ENCODE measurements at places on chromosomes 1 and 21.

DNA sequence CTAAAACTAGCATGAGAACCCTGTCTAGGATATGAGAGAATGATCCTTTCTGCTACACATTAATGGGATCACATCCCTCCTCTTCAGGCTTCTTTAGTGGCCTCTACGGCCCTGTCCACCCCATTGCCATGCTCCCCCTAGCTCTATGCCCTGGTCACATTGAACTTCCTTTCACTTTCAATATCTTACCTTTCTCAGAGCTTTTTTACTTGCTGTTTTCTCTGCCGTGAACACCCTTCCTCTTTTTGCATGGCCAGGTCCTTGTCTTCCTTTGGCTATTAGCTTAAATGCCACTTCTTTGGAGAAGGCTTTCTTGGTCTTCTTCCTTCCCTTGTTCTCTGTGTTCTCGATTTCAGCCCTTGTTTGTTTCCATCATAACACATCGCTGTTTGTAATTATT, 97.4 kb downstream of the GIPC2 start:
- DNase-seq, result no peak

DNA sequence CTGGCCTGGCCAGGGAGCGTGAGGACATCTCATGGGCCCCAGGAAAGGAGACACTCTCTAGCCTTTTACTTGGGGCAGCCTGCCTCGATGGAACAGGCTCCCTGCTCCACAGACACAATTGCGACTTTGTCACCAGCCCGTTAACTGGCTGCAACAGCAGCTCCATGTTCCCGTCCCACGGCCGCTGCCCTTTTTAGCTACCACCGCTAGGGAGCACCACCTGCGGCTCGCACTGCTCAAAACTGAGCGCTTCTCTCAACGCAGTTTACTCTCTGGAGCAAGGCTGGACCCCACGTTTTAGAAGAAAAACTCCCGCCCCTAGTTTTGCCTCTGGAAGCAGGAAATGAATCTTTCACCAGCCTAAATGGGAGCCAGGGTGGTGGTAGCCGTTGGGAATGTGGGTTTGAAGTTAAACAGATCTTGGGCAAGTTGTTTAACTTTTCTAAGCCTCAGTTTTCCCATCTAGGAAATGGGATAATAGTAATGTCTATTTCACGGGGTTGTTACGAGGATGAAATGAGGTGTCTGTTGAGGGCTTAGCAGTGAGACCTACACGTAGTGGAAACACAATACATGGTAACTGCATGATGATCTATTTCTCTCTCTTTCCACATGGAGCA, 3.5 kb upstream of the LRRC38 start:
- peak; percentile 3 for DNase-seq

- no peak for DNase-seq
These were observed 37.9 kb upstream of the AHCTF1 start for GRCh38 chr1:246969621-246970020.

DNA sequence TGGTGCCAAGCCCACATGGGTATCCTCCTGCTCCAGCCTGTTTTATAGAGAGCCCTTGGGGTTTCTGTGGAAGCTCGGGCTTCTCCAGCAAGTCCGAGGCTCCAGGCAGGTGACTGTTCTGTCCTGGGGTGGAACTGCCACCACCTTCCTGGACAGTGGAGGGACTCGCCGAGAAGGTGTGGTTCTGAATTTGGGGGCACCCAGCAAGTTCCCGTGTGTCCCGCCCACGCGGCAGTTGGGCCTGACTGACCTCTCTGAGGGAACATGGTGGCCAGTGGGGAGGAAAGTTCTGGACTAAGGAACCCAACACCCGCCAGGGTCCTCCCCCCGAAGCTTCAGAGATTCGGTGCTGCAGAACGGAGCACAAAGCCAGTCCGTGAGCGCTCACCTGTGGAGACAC, 158.1 kb upstream of the C1orf174 start:
- no peak for DNase-seq

GRCh38 chr1:5526385-5526750, 465.9 kb downstream of the NPHP4 start:
- no peak for DNase-seq

DNA sequence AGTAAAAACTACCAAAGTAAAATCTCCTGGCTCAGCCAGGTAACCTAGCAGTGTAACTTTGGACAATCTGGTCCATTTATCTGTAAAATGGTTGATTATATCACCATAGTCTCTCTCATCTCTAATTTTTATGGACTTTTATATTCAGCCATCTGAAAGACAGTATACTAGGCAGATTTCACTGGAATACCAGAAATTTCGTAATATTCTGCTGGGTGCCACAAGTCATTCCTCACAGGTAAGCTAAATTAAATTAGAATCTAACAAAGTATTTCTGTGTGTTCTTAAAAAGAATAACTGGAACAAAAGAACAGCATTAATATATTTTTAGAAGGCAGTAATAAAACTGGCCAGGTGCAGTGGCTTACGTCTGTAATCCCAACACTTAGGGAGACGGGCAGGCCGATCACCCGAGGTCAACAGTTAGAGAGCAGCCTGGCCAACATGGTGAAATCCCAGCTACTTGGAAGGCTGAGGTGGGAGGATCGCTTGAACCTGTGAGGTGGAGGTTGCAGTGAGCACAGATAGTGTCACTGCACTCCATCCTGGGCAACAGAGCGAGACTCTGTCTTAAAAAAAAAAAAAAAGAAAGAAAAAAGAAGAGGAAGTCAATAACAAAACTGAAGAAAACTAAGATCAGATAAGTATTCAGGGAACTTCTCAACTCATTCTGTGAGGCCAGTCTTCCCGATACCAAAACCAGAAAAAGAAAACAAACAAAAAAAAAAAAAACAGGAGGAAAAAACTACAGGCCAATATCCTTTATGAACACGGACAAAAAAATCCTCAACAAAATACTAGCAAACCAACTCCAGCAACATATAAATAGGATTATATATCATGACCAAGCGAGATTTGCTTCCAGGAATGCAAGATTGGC, 35.9 kb downstream of the PIK3R3 start:
- no peak for DNase-seq

DNA sequence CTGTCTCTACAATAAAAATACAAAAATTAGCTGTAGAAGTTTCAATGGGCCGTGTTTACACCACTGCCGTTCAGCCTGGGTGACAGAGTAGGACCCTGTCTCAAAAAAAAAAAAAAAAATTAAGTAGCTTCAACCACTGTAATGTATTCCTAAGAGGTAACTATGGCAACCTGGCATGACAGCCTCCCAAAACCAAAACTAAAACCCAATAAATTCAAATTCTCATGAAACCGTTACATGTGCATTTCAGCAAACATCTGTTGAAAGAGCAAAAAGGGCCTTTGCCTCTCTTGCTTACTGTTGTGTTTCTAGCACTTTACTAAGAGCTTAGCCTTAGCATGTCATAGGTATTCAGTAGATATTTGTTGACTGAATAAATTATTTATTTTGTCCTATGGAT, 33.5 kb downstream of the ODR4 start:
- no peak for DNase-seq

DNA sequence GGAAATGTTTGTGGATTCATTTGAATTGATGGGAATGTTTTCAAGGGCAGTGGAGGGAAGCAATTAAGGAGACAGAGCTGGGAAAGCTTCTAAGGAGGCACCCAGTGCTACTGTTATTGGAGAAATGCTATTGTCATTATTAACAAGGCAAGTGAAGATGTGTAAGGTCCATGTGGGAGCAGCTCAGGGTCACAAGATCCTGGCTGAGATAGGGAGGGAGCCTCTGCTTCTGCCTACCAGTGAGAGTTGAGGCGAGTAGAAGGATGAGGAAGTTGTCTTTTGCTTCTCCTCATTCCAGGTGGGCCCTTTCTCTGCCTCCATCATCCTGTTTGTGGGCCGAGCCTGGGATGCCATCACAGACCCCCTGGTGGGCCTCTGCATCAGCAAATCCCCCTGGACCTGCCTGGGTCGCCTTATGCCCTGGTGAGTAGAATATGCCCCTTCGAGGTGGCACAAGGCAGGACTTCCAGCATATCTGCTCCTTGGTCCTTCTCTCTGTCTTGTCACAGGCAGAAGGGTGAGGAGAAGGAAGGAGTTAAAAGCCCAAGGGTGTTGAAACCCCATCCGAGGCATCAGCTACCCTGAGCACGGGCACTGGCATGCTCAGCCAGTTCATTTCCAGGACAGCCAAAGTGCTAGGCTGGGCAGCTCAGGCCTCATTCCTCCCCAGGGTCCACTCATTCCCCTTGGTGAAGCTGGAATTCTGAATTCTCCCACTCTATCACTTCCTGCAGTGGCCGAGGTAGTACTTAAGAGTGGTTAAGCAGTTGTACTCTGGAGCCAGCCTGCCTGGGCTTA, 3.7 kb downstream of the MFSD2A start:
- no peak for DNase-seq

- DNase-seq, result no peak
These were observed 5.2 kb upstream of the INPP5B start for GRCh38 chr1:37951783-37952624.

GRCh38 chr1:156115514-156116374, 1.2 kb downstream of the LMNA start:
- peak; percentile 70 for DNase-seq

GRCh38 chr1:234315588-234315987, 57.7 kb upstream of the COA6 start:
- DNase-seq, result no peak

Measured in fibroblast of skin of right biceps (primary cell).